Transverse colon (tissue), 4 donors: ENCODE measurements at places on chromosomes 7 and 10. TPM values are rescaled to one million over a fixed set of nuclear protein-coding genes. Genes with fewer than 3 reads are reported as not detected.

FOXK1 gene
- 28.0 TPM for total RNA-seq

CYP26C1 gene
- not detected for total RNA-seq

SGPL1 gene
- 63.8 TPM for total RNA-seq

SND1 gene
- total RNA-seq: 64.3 TPM

ANXA8 gene
- not detected for total RNA-seq

CCL24 gene
- not detected for total RNA-seq

NACAD gene
- total RNA-seq: 1.1 TPM

CHST3 gene
- 10.5 TPM for total RNA-seq

ANKRD30A gene
- total RNA-seq: not detected

ACSM6 gene
- total RNA-seq: not detected

PMPCB gene
- total RNA-seq: 20.6 TPM

LYZL2 gene
- total RNA-seq: not detected

ZKSCAN1 gene
- total RNA-seq: 97.5 TPM

ARID5B gene
- 40.2 TPM for total RNA-seq

LIPK gene
- not detected for total RNA-seq

ANXA7 gene
- total RNA-seq: 110 TPM

CHAT gene
- not detected for total RNA-seq

C7orf57 gene
- not detected for total RNA-seq

FFAR4 gene
- total RNA-seq: 14.9 TPM

UCMA gene
- total RNA-seq: not detected

CROT gene
- 11.9 TPM for total RNA-seq

FAM25C gene
- total RNA-seq: not detected

SLC16A12 gene
- total RNA-seq: 7.6 TPM

SFRP5 gene
- 4.6 TPM for total RNA-seq

CPA2 gene
- total RNA-seq: not detected

LRRD1 gene
- total RNA-seq: not detected

GPR22 gene
- total RNA-seq: not detected

VPS37D gene
- 0.82 TPM for total RNA-seq

AKR1C2 gene
- total RNA-seq: 43.0 TPM

WDR11 gene
- 80.0 TPM for total RNA-seq

NXPH1 gene
- not detected for total RNA-seq

HIPK2 gene
- total RNA-seq: 27.3 TPM
